ENCODE measurements at places on chromosomes 2 and 18. TPM values are rescaled to one million over a fixed set of nuclear protein-coding genes. Genes with fewer than 3 reads are reported as not detected.

DNA sequence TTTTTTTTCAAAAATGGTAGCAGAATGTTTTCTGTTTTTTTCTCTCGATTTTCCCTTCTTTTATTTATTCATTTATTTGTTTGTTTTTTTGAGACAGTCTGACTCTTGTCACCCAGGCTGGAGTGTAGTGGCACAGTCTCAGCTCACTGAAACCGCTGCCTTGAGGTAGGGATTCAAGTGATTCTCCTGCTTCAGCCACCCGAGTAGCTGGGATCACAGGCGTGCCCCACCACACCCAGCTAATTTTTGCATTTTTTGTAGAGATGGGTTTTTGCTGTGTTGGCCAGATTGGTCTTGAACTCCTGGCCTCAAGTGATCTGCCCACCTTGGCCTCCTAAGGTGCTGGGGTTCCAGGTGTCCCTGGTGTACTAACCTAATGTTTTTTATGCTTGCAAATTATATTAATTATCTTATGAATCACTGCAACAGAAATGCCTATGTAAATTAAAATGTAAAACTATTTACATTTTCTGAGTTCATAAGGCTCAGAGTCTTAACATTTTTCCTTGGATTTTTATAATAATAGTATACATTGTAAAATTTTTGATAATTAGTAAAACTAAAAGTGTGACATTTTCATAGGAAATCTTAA, 19.2 kb downstream of the MTA3 start:
- no peak overlapping the region for H3K4me3 ChIP-seq
- no peak for DNase-seq
- peaks cover 33% of the 10 kb centered on the region for H3K4me1 ChIP-seq
- H3K36me3 ChIP-seq, result peaks cover 46% of the 10 kb centered on the region
- 0 out of 2 replicates have a peak overlapping the region, but pooled peaks have one; percentile 21 for H3K27ac ChIP-seq

SRD5A2 gene
- not detected for total RNA-seq

AOX1 gene
- total RNA-seq, result 5.1 TPM

RTP5 gene
- not detected for total RNA-seq
